NK-92 treated with Interleukin-12 subunit alpha and Interleukin-12 subunit beta, amount 100 ng/mL, for 24 hours (cell line): ENCODE measurements at places on chromosomes 16 and 17.
A peak's percentile ranks its signal among the peaks of the same experiment; 100 is the strongest.

DNA sequence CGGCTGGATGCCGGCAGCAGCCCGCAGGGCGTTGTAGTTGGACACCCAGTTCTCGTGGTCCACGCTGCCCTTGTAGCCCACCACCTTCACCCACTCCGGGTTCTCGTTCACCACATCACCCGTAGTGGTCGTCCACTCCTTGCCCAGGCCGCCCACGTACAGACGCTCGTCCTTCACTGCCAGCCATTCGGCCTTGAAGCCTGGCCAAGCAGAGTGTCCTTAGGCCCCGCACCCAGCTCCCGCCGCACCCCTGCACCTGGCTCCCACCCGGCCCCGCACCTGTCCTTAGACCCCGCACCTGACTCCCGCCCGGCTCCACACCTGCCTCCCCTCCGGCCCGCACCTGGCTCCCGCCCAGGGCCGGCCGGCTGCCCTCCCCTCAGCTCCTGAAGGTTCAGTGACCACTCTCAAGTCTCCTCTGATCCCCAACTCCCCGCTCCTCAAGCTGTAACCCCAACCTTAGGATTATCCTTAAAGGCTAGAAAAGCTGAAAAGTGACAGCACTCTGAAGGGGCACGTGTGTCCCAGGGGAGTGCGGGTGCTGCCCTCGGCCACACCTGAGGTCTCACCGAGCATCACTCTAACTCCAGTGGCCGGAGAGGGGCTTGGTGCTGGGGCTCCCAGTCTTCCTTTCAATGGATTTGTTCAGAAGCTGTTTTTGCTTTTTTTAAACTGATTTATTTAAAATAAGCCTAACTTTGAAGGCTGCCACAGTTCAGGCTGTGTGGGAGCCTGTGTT lies 14.4 kb downstream of the CANT1 start:
- DNase-seq = no peak

DNA sequence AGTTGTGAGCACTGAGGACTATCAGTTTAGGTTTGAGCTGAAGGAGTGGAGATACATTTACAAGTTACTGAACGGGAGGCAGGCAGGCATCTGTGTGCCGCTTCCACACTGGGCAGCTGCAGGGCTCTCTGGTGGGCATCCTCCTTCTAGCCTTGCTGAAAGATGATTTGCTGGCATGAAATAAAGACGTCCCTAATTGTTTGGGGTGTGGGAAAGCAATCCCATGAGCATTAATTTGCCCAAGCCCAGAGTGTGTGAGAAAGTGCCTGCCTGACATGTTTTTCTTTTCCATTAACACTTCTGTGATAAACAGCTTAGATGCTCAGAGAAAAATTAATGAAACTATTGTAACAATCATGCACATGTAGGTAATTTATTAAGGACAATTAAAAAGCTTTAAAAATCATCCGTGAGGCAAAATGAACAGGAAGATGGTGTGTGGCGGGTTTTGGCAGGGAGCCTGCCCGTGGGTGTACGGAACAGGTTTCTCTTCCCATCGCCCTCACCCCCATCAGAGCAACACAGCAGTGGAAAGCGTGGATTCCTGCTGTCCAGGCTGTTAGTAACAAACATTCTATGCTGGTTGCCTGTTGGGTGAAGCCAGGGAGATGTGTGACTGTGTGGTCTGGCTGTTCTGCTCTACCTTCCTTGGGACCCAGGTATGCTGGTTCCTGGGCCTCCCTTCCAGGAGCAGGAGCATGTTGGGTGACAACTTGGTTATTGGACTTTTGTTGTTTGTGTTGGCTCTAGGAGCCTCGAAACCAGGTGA lies 191.9 kb downstream of the MSI2 start:
- no peak for DNase-seq

GRCh38 chr17:80082403-80083135 lies 18.8 kb upstream of the GAA start:
- DNase-seq = no peak

GRCh38 chr16:77696149-77696548 lies 26.2 kb upstream of the NUDT7 start:
- no peak for DNase-seq

- no peak for DNase-seq
Measured at GRCh38 chr17:16938496-16939207, 33.3 kb downstream of the TNFRSF13B start.

DNA sequence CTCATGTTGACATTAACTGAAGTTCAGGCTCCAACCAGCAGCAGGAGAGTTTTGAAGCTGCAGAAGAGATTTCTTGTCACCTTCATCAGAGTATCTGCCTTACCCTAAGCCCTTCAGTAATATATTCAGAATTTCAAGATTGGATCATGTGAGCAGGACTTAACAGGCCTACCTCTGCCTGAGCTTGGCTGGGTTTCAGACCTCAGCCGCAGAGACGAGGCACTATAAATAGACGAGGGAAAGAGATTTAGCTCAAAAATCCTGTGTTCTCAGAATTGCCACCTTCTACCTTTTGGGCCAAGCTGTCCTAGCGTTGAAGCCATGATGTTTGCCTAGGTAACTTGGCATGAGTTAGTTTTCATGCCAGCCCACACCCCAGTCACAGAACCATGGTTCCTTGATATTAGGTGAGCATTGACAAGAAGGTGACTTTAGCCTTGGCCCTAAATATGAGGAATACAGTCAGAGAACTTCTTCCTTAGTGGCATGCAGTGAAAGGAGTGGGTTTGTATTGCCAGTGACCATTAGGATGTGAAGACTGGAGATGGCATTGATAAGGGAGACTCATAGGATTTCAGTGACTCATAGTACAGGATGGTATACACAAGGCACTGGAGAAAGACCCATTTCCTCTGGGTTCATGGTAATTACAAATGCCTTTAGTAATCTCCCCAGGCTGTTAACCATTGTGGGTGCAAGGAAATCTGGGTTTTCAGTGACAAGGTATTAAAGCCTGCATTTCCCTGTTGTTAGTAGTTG lies 224.3 kb downstream of the MSI2 start:
- DNase-seq = no peak

GRCh38 chr16:46859719-46860152 lies 24.4 kb upstream of the GPT2 start:
- DNase-seq = peak; percentile 9
